Activated T-cell treated with anti-CD3 and anti-CD28 coated beads, Interleukin-2, amount 50 U/mL, for 72 hours (primary cell): ENCODE measurements at places on chromosomes 1 and 21. TPM values are rescaled to one million over a fixed set of nuclear protein-coding genes. Genes with fewer than 3 reads are reported as not detected.

- DNase-seq, result peak; percentile 2
- no peak overlapping the region for H3K27ac ChIP-seq
- H3K27me3 ChIP-seq, result peaks cover 16% of the 10 kb centered on the region
Observed at GRCh38 chr1:65717815-65718454, 74.8 kb upstream of the PDE4B start.

GRCh38 chr21:16376673-16377072 is 646.9 kb downstream of the USP25 start:
- no peaks in the 10 kb centered on the region for H3K36me3 ChIP-seq
- H3K4me3 ChIP-seq, result no peak overlapping the region
- no peaks in the 10 kb centered on the region for H3K4me1 ChIP-seq
- H3K27ac ChIP-seq, result no peak overlapping the region

DNA sequence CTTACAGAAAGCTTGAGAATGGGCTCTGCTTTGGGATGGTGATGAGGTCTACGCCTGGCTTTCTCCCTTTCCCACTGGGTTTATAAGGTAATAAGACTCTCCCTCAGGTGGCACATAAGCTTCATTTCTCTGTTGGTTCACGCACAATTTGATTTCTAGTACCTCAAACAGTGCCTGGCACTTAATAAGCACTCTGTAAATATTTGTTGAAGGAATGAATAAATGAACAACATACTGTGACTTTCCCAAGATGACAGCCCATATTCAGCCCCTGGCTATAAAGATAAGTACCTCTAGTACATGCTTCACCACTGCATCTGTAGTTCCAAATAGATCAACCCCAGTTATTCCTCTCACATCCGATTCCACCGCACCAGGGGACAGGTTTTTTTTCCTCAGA is 17.8 kb downstream of the COPA start:
- no peaks in the 10 kb centered on the region for H3K4me1 ChIP-seq
- no peak overlapping the region for H3K4me3 ChIP-seq
- peaks cover 49% of the 10 kb centered on the region for H3K36me3 ChIP-seq
- no peaks in the 10 kb centered on the region for H3K27me3 ChIP-seq
- H3K27ac ChIP-seq, result peak overlapping the region; percentile 8

DNA sequence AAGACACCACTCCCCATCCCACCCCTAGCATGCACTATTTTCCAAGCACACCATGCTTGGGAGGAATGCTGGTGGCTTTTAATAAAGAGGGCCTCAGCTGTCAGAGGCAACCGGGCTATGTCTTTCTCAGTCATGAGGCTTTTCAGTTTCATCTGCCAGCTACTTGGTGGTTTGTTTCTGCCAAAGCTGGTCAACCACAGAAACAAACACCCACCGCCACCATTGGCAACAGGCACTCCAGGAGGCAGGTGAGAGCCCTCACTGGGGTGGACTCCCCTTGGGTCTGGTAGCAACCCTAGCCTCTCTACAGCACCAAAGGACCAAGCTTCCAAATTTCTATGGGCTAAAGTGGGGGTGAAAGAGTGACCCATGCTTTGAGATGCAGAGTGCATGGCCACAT is 54.3 kb upstream of the CD1D start:
- H3K27ac ChIP-seq, result no peak overlapping the region
- H3K27me3 ChIP-seq, result peaks cover 49% of the 10 kb centered on the region
- no peak for DNase-seq
- no peaks in the 10 kb centered on the region for H3K36me3 ChIP-seq
- peaks cover 11% of the 10 kb centered on the region for H3K4me1 ChIP-seq
- no peak overlapping the region for H3K4me3 ChIP-seq

DNA sequence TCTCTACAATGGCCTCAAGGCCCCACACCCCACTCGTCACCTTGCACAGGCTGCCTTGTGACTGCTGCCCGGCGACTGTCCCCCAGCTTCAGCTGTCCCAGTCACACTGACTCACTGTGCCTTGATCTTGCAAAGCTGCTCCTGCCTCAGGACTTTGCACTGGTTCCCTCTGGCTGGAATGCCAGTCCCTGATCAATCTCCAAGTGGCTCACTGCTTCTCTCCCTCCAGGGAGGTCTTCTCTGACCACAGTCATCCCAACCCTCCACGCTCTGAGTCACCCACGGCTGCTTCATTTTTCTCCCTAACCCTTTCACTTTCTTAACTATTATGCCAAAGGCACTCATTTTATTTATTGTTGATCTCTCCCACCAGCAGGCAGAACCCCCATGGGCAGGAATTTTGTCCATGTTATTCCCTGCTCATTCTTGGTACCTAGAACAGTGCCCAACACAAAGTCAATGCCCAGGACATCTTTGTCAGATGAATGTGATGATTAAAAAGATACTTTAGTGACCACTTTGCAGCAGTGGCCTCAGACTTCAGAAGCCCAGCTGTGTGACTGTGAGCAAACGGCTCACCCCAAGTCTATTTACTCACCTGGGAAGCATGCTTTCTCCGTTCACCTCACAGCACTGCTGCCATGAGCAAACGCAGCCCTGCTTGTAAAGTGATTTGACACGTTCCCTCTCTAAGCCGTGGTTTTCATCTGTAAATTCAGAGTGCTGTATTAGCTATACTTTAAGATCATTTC is 53.4 kb downstream of the ZBTB18 start:
- H3K4me3 ChIP-seq, result no peak overlapping the region
- no peaks in the 10 kb centered on the region for H3K36me3 ChIP-seq
- H3K27me3 ChIP-seq, result peaks cover 4% of the 10 kb centered on the region
- H3K27ac ChIP-seq, result no peak overlapping the region

- H3K4me3 ChIP-seq, result no peak overlapping the region
- no peaks in the 10 kb centered on the region for H3K27me3 ChIP-seq
- peaks cover 4% of the 10 kb centered on the region for H3K36me3 ChIP-seq
- DNase-seq, result no peak
- H3K4me1 ChIP-seq, result no peaks in the 10 kb centered on the region
Observed at GRCh38 chr1:178908358-178908757, 37.5 kb upstream of the ANGPTL1 start.

- H3K36me3 ChIP-seq, result peaks cover 28% of the 10 kb centered on the region
- DNase-seq, result no peak
- H3K27me3 ChIP-seq, result no peaks in the 10 kb centered on the region
Observed at GRCh38 chr1:11279630-11280029, 6.6 kb downstream of the UBIAD1 start.

DNA sequence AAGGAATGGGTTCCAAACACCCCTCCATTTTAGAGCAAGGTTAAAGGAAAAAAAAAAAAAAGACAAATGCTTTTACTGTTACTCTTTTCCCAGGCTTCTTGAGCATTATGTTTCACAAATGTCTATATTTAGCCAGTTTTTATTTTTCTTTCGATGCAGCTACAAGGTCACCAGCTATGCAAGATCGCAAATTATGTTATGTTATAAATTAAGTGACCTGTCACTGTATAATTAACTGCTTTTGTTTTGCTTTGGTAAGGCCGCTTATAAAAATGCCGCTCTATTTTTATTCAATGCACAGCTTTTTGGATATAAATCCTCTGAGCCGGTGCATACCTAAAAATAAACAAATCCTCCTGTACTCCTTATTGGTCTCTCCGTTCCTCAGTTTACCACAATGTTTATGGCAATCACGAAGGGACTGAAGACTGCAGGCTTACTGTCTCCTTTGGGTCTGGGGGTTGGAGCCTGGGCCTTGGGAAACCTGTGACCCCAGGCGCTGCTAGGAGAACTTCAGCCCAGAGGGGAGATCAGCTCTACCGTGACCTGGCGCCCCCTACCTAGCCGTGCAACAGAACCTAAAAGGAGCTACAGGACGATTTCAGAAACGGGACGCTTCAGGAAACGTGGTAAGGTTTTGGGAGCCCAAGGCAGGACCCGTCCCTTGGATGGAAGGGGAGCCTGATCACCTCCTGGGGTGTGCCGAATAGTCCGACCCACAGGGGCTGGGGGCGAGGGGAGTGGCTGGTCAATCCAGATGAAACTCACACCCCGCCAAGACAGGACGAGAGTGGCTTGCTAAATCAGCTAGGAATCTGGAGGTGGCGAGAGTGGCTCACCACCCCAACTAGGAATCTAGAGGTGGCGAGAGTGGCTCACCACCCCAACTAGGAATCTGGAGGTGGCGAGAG is 101.2 kb upstream of the CD55 start:
- peaks cover 21% of the 10 kb centered on the region for H3K4me1 ChIP-seq
- H3K27me3 ChIP-seq, result peaks cover 5% of the 10 kb centered on the region
- H3K4me3 ChIP-seq, result no peak overlapping the region
- DNase-seq, result no peak
- no peaks in the 10 kb centered on the region for H3K36me3 ChIP-seq

GRCh38 chr1:160978510-160978927 is 23.9 kb upstream of the ITLN2 start:
- H3K36me3 ChIP-seq, result no peaks in the 10 kb centered on the region
- peaks cover 33% of the 10 kb centered on the region for H3K27me3 ChIP-seq
- no peak overlapping the region for H3K27ac ChIP-seq
- DNase-seq, result no peak
- peaks cover 14% of the 10 kb centered on the region for H3K4me1 ChIP-seq

DNA sequence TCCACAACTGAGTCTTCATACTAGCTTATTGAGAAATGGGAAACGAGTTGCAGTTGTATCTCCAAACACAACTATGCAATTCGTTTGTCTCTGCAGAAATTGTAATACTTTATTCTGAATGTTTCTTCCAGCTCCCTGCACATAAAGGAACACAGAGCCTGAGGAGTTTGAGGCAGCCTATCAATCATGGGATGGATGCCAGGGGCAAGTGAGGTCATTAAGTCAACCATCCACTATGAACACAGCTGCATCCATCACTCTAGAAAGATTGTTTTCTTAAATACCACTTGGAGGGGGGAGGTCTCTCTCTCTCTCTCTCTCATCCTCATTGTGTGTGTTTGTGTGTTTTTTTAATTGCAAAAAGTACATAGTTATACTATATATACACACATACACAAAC is 2.9 kb upstream of the PSMB2 start:
- H3K27me3 ChIP-seq, result peaks cover 33% of the 10 kb centered on the region
- H3K27ac ChIP-seq, result no peak overlapping the region
- H3K4me1 ChIP-seq, result peaks cover 32% of the 10 kb centered on the region
- DNase-seq, result no peak
- peaks cover 9% of the 10 kb centered on the region for H3K36me3 ChIP-seq

DNA sequence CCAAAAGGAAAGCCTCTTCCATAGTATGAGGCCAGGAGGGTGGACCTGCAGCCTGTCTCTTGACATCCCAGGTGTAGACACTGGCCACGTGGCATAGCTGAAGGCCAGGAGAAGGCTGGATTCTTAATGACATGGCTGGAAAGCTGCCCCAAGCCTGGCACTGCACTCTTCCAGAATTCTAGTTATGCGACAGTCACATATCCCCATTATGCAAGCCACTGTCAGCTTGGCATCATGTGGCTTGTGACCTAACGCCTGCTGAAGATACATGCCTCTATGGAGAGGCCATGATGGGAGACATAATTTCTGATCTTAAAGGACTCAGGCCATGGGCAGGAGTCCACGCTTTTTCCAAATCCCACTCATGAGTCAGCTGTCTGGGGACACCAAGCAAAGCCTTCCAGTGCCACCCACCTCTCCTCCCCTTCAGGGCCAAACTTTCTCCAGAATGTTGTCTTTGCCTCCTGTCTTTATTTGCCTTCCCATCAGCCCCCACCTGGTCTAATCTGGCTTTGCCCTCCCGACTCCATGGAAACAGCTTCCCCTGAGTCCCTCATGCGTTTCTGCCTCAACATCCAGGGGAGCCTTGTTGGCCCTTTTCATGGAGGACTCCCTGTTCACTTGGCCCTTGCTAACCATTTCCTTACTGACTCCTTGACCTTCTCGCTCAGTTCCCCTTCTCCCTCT is 3.0 kb downstream of the PLA2G2A start:
- DNase-seq, result no peak
- no peaks in the 10 kb centered on the region for H3K36me3 ChIP-seq
- no peak overlapping the region for H3K27ac ChIP-seq
- H3K4me1 ChIP-seq, result no peaks in the 10 kb centered on the region
- H3K27me3 ChIP-seq, result peaks cover 50% of the 10 kb centered on the region

DNA sequence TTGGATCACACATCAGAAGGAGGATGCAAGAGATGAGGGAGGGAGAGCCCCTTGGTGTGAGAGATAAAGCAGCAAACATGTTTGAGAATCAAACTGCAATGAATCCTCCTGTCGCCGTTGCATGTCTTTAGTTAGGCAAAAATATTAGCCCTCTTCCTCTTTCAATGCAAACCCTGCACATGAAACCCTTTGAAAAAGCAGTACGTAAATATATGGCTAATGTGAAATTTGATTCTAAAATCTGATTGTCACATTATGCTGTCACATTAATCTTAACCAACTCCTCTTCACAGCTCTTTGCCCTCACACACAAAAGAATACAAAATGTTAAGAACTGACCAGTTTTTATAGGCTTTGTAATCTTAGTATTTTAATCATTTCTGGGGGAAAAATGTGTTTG is 63.4 kb downstream of the WDR64 start:
- peaks cover 46% of the 10 kb centered on the region for H3K27me3 ChIP-seq
- DNase-seq, result no peak
- H3K27ac ChIP-seq, result no peak overlapping the region
- H3K4me1 ChIP-seq, result peaks cover 22% of the 10 kb centered on the region
- H3K36me3 ChIP-seq, result no peaks in the 10 kb centered on the region

- peaks cover 16% of the 10 kb centered on the region for H3K27me3 ChIP-seq
- no peaks in the 10 kb centered on the region for H3K4me1 ChIP-seq
- no peak overlapping the region for H3K4me3 ChIP-seq
- H3K36me3 ChIP-seq, result no peaks in the 10 kb centered on the region
Observed at GRCh38 chr1:94303005-94303404, 65.6 kb upstream of the ARHGAP29 start.

GRCh38 chr1:30612536-30613065 is 110.8 kb downstream of the MATN1 start:
- H3K27me3 ChIP-seq, result peaks cover 24% of the 10 kb centered on the region
- no peak overlapping the region for H3K4me3 ChIP-seq
- H3K36me3 ChIP-seq, result no peaks in the 10 kb centered on the region
- DNase-seq, result no peak

DNA sequence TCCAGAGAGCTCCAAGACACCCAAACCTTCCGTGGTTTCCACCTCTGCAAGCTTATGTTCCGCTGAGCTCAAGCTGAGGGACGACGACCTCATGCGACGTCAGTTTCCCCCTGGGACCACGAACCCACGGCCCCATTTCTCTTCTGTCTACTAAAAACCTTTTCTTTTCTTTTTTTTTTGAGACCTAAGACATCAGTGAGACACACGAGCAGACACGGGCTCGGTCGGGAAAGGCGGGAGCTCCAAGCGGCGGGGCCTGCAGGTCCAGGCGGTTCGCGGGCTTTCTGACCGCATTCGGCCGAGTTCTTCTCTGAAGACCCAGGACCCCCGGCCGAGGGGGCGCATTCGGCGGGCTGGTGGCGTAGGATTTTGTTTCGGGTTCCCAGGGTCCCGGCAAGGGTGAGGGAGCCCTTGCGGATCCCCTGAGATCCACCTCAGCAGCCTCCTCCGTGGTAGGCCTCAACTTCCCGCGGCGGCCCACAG is 402 bp downstream of the C21orf58 start:
- H3K4me1 ChIP-seq, result peaks cover 40% of the 10 kb centered on the region
- H3K36me3 ChIP-seq, result peaks cover 31% of the 10 kb centered on the region
- H3K27ac ChIP-seq, result peak overlapping the region; percentile 89
- H3K27me3 ChIP-seq, result no peaks in the 10 kb centered on the region
- no peak for DNase-seq

KRTAP22-1 gene
- total RNA-seq, result not detected

DFFA gene
- total RNA-seq, result 26.4 TPM

MCOLN3 gene
- total RNA-seq, result 0.74 TPM

HCN3 gene
- 4.1 TPM for total RNA-seq

PTGFR gene
- not detected for total RNA-seq

ARHGAP29 gene
- total RNA-seq, result 1.3 TPM

NCAM2 gene
- total RNA-seq, result not detected
